D721Med (cell line): ENCODE measurements at places on chromosomes 7 and 10.

GRCh38 chr10:44292390-44293002 is 92.4 kb downstream of the CXCL12 start:
- DNase-seq, result no peak

GRCh38 chr7:2732959-2733584 is 45.1 kb downstream of the AMZ1 start:
- DNase-seq, result no peak

GRCh38 chr10:116103668-116104067 is 169.3 kb downstream of the GFRA1 start:
- no peak for DNase-seq

DNA sequence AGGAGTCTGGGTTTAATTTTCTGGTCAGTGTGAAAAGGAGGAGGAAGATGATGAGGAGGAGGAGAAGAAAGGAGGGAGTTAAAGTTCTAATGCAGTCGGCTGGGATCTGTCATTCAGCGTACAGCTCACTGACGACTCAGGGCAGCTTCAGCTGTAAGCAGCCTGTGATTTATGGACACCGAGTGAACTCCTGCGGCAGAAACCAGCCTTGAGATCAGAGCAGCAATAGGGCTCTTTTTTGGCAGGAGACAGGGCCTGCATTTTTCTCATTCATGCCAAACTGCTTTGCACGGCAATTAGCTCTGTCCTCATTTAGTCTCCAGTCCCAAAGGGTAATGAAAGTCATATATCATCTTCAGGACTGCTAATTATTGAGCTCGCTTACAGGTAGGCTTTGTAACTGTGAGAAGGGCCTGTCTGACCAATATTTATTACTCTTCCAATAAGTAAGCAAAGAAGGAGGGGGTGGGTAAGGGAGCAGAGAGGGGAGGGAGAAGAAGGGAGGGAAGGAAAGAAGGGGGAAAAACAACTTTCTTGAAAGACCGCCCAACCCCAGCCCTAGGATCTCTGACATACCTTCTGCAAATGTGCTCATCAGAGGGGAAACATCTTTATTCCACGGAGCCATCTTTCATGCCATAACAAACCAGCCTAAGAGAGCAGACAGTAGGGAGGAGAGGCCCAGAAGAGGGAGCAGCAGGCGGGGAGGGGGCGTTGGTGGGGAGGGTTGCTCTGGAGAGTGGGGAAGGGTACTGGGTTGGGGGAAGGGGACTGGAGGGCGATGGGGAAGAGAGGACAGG is 48.1 kb upstream of the COMTD1 start:
- DNase-seq, result no peak

GRCh38 chr7:111261496-111261895 is 170.6 kb downstream of the LRRN3 start:
- DNase-seq, result no peak

GRCh38 chr10:112360308-112361270 is 13.3 kb upstream of the ACSL5 start:
- DNase-seq, result no peak

DNA sequence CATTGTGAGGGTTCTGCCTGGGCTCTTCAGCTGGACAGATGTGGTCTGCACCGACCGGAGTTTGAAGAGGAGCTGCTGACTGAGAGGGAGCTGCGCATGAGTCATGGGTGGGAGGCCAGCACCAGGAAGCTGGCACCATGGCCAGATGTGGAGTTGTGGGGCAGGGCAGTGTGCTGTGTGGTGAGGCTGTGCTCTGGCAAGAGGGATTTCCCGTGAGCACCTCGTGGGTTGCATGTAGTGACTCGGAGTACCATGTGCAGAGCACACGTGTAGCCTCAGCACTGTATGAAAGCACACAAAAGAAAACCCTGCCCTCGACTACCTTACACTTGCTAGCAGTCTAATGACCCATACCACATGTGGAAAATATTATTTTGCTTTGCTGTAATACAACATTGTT is 103.4 kb downstream of the WNT2 start:
- DNase-seq, result no peak
